ENCODE measurements at places on chromosomes 2 and 18.

DNA sequence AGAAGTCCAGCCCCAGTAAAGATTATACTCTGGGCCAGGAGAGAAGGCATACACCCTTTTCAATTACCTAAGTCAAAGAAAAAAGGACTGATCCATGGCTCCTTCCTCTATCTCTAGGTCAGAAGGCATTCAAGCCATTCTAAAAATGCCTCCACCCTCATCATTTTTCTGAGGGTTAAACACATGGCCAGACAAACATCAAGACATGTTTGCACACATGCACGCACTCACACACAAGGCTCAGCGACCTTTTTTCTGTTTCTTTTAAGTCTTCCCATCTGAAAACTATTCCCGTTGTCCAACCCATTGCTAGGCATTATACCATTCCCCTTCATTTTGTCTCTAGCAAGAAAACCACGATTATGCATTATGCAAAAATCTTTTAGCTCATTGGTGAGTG lies 126.6 kb downstream of the EN1 start:
- no peaks in the 10 kb centered on the region for H3K36me3 ChIP-seq
- no peak for DNase-seq
- no peak overlapping the region for H3K4me3 ChIP-seq
- H3K27ac ChIP-seq: no peak overlapping the region

GRCh38 chr18:5893956-5894610 lies 1.2 kb downstream of the TMEM200C start:
- no peaks in the 10 kb centered on the region for H3K36me3 ChIP-seq
- no peaks in the 10 kb centered on the region for H3K27me3 ChIP-seq
- H3K27ac ChIP-seq: no peak overlapping the region
- H3K4me3 ChIP-seq: peak overlapping the region; percentile 67

- H3K4me1 ChIP-seq: no peaks in the 10 kb centered on the region
- DNase-seq: no peak
- H3K27ac ChIP-seq: no peak overlapping the region
- no peak overlapping the region for H3K4me3 ChIP-seq
These were observed 7.4 kb upstream of the IGFBP5 start for GRCh38 chr2:216702756-216703155.

- H3K36me3 ChIP-seq: no peaks in the 10 kb centered on the region
- no peak overlapping the region for H3K4me3 ChIP-seq
- DNase-seq: no peak
- H3K4me1 ChIP-seq: peaks cover 3% of the 10 kb centered on the region
- no peak overlapping the region for H3K27ac ChIP-seq
- H3K27me3 ChIP-seq: peaks cover 3% of the 10 kb centered on the region
These were observed 13.4 kb upstream of the LRPPRC start for GRCh38 chr2:44009136-44009735.

GRCh38 chr2:19675856-19676460 lies 225.8 kb downstream of the TTC32 start:
- no peaks in the 10 kb centered on the region for H3K36me3 ChIP-seq
- H3K4me1 ChIP-seq: no peaks in the 10 kb centered on the region
- DNase-seq: peak; percentile 16
- no peaks in the 10 kb centered on the region for H3K27me3 ChIP-seq

GRCh38 chr2:166084301-166084700 lies 43.5 kb downstream of the SCN1A start:
- DNase-seq: no peak
- no peak overlapping the region for H3K27ac ChIP-seq
- H3K36me3 ChIP-seq: no peaks in the 10 kb centered on the region
- no peaks in the 10 kb centered on the region for H3K27me3 ChIP-seq
- H3K4me1 ChIP-seq: no peaks in the 10 kb centered on the region
- H3K4me3 ChIP-seq: no peak overlapping the region
